ENCODE measurements at places on chromosomes 1 and 21. TPM values are rescaled to one million over a fixed set of nuclear protein-coding genes. Genes with fewer than 3 reads are reported as not detected.

Gene SUSD4
- 8.2 TPM for total RNA-seq

Gene CELA2B
- total RNA-seq = not detected

Gene CRP
- 1.4 TPM for total RNA-seq

Gene GATAD2B
- total RNA-seq = 34.6 TPM

Gene FCGR2B
- 0.75 TPM for total RNA-seq

Gene GSTM4
- total RNA-seq = 23.5 TPM

Gene CLDN14
- not detected for total RNA-seq

Gene FMN2
- 29.0 TPM for total RNA-seq

All from motor neuron (in vitro differentiated cells).